Activated naive CD8-positive, alpha-beta T cell treated with anti-CD3 and anti-CD28 coated beads, Interleukin-2, amount 50 U/mL, for 16 hours (primary cell): ENCODE measurements at places on chromosomes 5 and 9.
A peak's percentile ranks its signal among the peaks of the same experiment; 100 is the strongest.

- no peak for DNase-seq
Observed at GRCh38 chr9:135283671-135284070, 195.9 kb upstream of the PPP1R26 start.

DNA sequence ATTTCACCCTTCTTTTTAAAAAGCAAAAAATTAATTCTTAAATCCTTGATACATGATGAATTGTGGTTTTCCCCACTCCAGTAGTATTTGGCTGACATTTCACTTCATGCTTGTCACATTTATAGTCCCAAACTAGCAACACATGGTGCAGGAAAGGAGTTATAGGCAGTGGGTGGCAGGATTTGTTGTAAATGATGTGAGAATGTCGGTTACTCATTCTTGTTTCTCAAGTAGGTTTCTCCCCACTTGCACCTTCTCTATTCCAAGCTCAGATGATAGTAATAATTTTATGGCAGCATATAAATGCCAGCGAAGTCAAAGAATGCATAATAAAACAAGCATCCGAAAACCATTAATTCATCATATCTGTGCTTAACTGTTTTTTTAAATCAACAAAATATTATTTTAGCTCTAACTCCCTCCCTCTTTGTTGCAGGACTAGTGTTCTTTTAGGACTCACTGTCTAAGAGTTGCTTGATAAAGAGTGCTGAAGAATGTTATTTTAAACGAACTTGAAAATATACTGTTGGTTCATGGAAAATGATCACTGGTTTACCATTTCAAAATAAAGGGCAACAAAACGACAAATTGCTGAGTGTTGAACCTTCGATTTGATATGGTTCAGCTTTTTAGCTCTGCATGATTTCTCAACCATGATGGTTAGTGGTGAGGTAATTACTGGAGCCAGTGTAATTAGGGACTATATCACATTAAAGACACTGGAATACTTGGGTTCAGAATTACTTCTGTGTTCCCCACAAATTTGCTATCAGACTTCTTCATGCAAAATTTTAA is 88.1 kb upstream of the ADAMTSL1 start:
- DNase-seq, result no peak

- no peak for DNase-seq
Observed at GRCh38 chr5:124315741-124316415, 430.6 kb downstream of the ZNF608 start.

DNA sequence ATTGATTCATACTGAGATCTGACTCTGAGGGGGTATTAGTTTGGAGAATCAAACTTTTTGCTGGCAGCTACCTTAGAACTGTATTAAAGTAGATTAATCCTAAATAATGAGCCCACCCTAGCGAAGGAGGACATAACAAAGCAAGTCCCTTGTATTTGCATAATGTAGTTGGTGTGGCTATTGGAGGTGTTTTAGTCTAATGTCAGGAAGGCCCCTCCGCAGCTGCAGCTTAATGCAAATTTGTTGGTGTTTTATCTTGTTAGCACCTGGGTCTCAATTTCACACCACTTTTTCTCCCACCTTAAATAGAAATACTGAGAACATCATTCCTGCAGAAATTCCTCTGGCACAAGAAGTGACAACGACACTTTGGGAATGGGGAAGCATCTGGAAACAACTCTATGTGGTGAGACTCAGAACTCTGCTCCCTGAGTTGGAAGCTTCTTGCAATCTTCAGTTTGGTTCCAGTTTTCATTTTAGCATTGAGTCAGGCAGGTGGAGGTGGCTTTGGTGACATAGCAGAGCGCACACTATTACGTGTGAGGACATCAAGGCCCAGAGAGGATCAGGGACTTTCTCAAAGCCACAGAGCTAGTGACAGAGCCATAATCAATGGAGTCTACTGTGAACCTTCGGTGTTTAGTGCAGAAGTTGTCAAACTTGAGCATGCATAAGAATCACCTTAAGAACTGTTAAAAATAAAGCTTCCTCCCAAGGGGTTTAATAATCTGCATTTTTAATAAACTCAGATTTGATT is 33.9 kb downstream of the DOCK2 start:
- DNase-seq, result no peak

DNA sequence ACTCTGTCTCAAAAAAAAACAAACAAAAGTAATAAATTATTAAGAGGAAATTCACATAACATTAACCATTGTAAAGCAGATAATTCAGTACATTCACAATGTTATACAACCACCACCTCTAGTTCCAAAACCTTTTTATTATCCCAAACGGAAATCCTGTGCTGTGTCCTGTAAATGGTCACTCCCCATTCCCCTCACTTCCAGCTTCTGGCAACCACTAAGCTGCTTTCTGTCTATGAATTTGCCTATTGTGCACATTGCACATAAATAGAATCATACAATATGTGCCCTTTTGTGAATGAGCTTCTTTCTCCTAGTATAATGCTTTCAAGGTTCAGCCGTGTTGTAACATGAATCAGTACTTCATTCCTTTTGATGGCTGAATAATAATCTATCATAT is 20.8 kb downstream of the C9orf152 start:
- no peak for DNase-seq

DNA sequence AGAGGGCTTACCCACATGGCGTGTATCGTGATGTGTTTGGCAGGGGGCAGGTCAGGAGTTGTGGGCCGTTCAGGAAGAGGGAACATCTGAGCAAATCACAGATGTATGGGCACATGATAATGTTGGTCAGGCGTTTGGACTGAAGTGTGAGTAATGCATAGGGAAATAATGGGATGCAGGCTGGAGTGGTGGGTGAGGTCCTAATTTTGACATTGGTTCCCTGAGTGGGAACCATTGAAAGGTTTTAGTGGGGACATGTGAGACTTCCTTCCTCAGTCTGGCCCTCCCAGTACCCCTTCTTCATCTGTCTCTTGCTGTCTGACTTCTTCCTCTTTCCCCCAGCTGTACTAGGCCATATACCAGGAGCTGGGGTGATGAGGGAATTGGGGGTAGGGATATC is 7.6 kb downstream of the OTULIN start:
- DNase-seq, result no peak

GRCh38 chr5:96335873-96336272 is 97.2 kb downstream of the PCSK1 start:
- no peak for DNase-seq

- DNase-seq, result no peak
Observed at GRCh38 chr5:110094109-110094508, 404.4 kb downstream of the MAN2A1 start.

GRCh38 chr9:93184432-93185265 is 710 bp downstream of the WNK2 start:
- DNase-seq, result no peak

- DNase-seq, result no peak
Observed at GRCh38 chr9:122001491-122002201, 91.5 kb downstream of the TTLL11 start.

DNA sequence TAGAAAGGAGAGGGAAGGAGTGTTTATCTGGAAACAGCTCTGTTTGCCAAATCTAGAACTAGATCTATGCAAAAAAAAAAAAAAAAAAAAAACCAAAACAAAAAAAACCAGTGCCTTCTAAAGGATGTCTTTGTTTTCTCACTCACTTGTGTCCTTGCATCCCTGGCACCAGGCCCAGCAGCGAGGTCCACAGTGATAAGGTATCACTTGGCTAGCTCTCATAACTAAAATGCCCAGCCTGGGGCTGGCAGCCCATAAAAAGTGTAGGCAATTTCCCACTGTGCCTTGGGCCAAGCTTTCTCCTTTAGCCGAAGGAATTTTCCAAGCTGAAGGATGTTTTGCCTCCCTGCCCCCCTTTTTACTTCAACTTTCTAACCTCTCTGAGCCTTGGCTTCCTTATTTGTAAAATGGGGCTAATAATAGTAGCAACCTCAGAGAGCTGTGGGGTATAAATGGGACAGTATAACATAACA is 20.8 kb downstream of the RGS3 start:
- no peak for DNase-seq

- DNase-seq, result no peak
Observed at GRCh38 chr9:136147038-136147889, 28.6 kb upstream of the TMEM250 start.

DNA sequence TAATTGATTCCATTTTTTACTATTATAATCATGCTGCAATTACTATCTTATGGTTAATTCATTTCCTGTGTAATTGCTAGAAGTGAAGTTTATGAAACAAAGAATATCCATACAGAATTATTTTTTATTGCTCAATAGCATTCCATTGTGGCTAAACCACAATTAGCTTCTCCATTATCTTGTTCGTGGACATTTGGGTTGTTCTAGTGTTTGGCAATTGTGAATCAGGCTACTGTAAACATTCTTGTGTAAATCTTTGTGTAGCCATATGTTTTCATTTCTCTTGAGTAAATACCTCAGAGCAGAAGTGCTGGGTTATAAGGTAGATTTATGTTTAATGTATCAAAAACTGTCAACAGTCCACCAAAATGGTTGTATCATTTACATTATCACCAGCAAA is 341.1 kb downstream of the MAT2B start:
- no peak for DNase-seq

GRCh38 chr9:93261735-93262523 is 78.0 kb downstream of the WNK2 start:
- no peak for DNase-seq

DNA sequence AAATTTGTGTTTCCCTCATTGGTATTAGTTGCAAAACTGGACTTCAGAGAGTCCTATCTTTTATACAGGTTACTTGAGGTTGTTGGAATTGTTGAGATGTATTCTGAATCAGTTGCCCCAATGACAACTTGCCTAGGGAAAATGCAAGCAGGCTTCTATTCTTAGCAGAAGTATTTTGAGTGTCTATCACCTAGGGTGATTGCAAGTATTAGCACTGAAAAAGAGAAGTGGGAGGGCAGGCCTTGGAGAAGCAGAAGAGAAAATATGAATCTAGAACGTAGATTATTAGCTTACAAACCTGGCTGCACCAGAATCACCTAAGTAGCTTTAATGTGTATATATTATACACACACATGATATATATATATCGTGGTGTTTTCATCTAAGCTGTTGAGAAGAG is 43.2 kb downstream of the ADAMTS12 start:
- no peak for DNase-seq

DNA sequence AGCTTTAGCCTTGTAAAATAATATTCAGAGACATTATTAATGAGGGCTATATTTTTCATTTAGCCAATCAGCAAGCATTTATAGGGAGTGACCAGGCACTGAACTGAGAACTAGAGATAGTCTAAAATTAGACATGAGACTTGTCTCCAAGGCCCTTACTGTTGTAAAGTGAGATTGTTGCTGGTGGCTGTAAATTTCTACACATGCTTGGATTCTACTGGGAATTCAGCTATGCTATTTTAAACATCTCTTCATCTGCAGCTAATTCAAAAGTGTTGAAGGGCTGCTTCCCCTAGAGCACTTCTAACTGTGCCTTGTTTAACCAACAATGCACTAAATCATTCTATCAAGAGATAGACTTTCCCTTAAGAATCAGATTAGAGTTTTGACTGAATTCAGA is 67.4 kb downstream of the CHSY3 start:
- DNase-seq, result no peak

DNA sequence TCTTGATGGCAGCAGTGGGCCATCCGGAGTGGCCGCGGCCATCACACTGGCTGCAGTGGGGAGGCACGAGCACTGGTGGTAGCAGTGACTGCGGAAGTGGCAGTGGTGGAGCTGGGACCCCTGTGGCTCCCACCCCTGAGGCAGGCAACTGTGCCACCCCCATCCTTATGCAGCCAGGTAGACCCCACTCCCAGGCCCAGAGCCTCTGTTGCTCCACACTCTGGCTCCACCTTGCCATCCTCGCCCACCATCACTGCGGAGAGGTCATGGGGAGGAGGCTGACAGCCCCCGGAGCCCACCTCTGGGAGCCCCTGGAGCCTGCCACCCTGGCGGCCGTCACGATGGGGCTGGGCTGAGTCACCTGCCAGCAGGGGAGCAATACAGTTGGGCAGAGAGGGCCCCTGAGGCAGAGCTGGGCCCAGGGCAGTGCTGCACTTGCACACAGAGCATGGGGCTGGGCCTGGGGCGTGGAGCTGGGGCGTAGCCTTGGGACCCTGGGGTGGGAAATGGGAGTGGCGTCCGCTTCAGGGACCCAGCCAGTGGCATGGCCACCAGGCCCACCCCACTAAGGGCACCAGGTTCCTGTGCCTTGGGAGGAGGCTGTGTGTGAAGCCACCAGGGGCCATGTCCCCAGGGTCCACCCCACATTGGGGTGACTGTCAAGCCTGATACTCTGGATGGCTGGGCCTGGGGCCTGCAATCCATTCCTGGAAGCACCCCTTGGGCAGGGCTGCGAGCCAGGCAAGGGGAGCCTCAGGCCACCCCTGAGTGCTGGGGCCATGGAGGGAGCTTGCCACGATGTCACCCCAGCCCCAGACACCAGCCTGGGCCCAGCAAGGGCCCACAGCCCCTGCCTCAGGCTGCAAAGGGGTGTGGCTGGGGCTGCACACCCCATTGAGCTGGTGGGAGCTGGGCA is 7.7 kb downstream of the AMBP start:
- no peak for DNase-seq

DNA sequence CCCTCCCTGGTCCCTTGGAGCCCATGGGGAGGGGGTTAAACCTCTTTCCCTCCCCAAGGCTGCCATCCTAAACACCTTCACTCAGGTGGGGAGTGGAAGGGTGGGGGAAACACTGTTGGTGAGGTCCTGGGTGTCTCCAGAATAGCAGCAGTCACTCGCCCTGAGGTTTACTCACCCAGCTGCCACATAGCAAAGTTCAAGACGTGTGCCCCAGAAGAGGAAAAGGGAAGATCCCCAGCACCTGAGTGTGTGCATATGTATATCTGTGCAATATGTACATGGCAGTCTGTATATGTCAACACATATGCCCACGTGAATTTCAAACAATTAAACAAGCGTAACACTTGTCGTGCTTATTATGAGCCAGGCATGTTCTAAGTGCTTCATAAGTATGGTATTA is 31.3 kb upstream of the SMU1 start:
- no peak for DNase-seq

DNA sequence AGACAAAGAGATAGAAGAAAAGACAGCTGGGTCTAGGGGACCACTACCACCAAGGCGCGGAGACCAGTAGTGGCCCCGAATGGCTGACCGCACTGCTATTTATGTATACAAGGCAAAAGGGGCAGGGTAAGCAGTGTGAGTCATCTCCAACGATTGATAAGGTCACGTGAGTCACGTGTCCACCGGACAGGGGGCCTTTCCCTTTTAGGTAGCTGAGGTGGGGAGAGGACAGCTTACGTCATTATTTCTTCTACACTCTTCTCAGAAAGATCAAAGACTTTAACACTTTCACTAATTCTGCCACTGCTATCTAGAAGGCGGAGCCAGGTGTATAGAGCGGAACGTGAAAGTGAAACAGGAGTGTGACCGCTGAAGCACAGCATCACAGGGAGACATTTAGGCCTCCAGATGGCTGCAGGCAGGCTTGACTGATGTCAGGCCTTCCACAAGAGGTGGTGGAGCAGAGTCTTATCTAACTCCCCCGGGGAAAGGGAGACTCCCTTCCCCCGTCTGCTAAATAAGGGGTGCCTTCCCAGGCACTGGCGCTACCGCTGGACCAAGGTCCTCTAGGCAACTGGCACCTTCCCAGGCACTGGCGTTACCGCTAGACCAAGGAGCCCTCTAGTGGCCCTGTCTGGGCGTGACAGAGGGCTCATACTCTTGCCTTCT is 6.1 kb upstream of the PRR16 start:
- DNase-seq, result peak; percentile 1

- DNase-seq, result no peak
Observed at GRCh38 chr5:136236479-136237083, 43.6 kb upstream of the SMIM32 start.
